ENCODE measurements at places on chromosomes 5 and 9.
A peak's percentile ranks its signal among the peaks of the same experiment; 100 is the strongest.

GRCh38 chr9:129945314-129945713 is 97.7 kb downstream of the FNBP1 start:
- no peaks in the 10 kb centered on the region for H3K4me1 ChIP-seq
- no peak for DNase-seq
- peak overlapping the region; percentile 48 for H3K27ac ChIP-seq
- no peaks in the 10 kb centered on the region for H3K27me3 ChIP-seq
- no peaks in the 10 kb centered on the region for H3K36me3 ChIP-seq
- no peak overlapping the region for H3K4me3 ChIP-seq

DNA sequence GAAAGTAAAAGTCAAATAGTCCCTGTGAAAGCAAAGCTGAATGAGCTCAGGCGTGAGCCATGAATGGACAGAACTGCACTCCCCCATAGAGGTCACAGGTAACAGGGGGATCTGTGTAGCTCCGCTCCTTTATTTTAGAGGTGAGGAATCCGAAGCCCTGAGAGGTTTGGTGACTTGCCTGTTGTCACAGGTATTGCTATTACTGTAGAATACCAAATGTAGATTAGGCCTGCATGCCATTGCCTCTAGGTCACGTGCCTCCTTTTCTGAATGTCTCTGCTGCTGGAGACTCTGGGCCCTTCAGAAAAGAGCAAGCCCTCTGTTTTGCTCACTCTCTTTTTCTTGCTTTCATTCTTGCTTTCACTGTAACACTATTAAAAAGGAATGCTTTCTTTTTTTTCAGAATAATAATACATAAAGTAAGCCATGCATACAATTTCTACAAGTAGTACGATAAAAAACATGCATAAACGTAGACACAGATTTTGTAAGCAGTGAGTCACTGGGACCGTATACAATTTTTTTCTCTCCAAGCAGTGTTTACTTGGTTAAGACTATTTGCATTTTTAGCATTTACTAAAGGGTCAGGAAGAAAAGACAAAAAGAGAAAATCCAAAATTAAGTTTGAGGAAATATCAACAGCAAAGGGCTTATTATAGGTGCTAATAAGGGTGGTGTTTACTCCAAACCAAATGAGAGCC is 568.7 kb upstream of the ADAMTS16 start:
- no peaks in the 10 kb centered on the region for H3K4me1 ChIP-seq
- DNase-seq: no peak
- H3K27me3 ChIP-seq: no peaks in the 10 kb centered on the region
- no peaks in the 10 kb centered on the region for H3K36me3 ChIP-seq
- H3K27ac ChIP-seq: no peak overlapping the region

DNA sequence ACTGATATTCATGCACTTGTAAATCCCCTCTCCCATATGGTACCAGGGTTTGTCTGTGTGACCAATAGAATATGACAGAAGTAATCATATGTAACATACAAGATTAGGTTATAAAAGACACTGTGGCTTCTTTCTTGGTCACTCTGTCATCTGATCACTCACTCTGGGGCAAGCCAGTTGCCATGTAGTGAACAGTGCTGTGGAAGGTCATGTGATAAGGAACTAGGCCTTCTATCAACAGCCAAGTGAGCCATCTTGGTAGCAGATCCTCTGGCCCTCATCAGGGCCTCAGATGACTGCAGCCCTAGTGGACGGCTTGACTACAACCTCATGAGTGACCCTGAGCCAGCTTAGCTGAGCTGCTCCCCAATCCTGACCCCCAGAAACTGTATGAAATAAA is 30.0 kb upstream of the MATR3 start:
- no peak for DNase-seq
- H3K4me1 ChIP-seq: no peaks in the 10 kb centered on the region
- H3K4me3 ChIP-seq: no peak overlapping the region
- H3K27ac ChIP-seq: no peak overlapping the region
- H3K36me3 ChIP-seq: no peaks in the 10 kb centered on the region

GRCh38 chr5:76789991-76790581 is 28.7 kb upstream of the F2RL1 start:
- no peak overlapping the region for H3K27ac ChIP-seq
- no peaks in the 10 kb centered on the region for H3K36me3 ChIP-seq

- no peaks in the 10 kb centered on the region for H3K36me3 ChIP-seq
- no peaks in the 10 kb centered on the region for H3K27me3 ChIP-seq
- H3K4me3 ChIP-seq: no peak overlapping the region
These were observed 7.1 kb downstream of the STK10 start for GRCh38 chr5:172180936-172181335.

- peaks cover 17% of the 10 kb centered on the region for H3K4me1 ChIP-seq
- peak overlapping the region; percentile 68 for H3K27ac ChIP-seq
- H3K36me3 ChIP-seq: peaks cover 11% of the 10 kb centered on the region
These were observed 841 bp downstream of the ASB6 start for GRCh38 chr9:129640871-129641749.

DNA sequence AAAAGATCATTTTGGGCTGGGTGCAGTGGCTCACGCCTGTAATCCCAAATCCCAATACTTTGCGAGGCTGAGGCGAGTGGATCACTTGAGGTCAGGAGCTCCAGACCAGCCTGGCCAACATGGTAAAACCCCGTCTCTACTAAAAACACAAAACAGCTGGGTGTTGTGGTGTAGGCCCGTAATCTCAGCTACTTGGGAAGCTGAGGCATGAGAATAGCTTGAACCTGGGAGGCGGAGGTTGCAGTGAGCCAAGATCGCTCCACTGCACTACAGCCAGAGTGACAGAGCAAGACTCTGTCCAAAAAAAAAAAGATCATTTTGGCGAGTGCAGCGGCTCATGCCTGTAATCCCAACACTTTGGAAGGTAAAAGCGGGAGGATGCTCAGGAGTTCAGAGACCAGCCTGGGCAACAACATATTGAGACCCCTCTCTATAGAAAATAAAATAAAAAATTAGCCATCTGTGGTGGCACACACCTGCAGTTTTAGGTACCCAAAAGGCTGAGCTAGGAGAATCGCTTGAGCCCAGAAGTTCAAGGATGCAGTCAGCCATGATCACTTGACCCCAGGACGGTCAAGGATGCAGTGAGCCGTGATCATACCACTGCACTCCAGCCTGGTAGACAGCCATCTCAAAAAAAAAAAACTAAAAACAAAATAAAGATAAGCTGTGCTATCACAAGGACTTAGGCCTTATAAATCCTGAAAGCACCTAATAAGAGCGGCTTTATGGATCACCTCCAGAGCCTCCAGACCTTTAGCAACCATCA is 16.2 kb downstream of the PPP2CA start:
- H3K27me3 ChIP-seq: no peaks in the 10 kb centered on the region
- H3K27ac ChIP-seq: no peak overlapping the region

GRCh38 chr5:177511181-177511580 is 1.6 kb upstream of the DOK3 start:
- no peaks in the 10 kb centered on the region for H3K36me3 ChIP-seq
- H3K4me3 ChIP-seq: no peak overlapping the region
- DNase-seq: no peak
- no peaks in the 10 kb centered on the region for H3K4me1 ChIP-seq
- no peaks in the 10 kb centered on the region for H3K27me3 ChIP-seq
- no peak overlapping the region for H3K27ac ChIP-seq

Measured in right lobe of liver (tissue), 6 donors.